ENCODE measurements at places on chromosomes 1 and 21.

DNA sequence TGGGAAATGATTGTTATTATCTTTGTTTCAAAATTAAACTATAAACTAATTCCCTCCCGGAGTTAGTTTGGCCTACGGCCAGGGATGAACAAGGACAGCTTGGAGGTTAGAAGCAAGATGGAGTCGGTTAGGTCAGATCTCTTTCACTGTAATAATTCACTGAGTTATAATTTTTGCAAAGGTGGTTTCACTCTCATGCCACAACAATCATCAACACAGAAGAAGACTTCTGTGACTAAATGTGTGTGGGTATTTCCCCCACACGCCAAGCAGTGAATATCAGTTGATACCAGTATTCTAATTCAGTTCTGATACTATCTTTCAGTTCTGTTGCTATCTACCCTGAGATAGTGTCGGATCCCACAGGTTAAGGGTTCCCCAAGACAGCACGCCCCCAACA lies 215.1 kb downstream of the S1PR1 start:
- no peak for DNase-seq

GRCh38 chr1:208043691-208044181 lies 132.8 kb upstream of the CD34 start:
- no peak for DNase-seq

DNA sequence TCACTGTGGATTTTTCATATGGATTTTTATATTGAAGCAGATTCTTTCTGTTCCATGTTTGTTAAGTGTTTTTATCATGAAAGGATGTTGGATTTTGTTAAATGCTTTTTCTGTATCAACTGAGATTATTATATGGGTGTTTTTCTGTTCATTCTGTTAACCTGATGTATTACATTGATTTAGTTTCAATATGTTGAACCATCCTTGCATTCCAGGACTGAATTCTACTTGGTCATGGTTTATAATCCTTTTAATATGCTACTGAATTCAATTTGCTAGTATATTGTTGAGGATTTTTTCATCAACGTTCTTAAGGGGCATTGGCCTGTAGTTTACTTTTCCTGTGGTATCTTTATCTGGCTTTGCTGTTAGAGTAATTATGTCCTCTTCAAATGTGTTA lies 55.8 kb downstream of the CCDC30 start:
- DNase-seq: no peak

GRCh38 chr21:46411691-46412090 lies 47.0 kb upstream of the DIP2A start:
- DNase-seq: no peak

DNA sequence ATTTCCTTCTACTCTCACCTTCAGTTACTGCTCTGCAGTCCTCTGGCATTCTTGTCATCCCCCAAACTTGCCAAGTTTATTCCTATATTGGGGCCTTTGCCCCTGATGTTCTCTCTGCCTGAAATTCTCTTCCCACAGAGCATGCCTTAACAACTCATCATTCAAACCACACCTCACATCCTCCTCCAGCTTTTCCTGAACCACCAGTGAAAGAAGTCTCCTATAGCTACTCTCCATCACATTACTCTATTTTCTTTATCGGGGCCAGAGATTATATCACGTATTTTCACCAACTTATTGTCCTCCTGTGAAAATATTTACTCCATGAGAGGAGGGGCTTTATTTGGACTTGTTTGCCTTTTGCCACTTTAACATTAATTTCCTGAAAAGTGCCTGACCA lies 32.1 kb downstream of the EXTL2 start:
- no peak for DNase-seq

GRCh38 chr1:45687754-45688740 lies at the start of gene TMEM69:
Gene TMEM69 (plus strand): TSS chr1:45688181. CDS start chr1:45691069, 2,888 bp downstream.
- peak; percentile 90 for DNase-seq

- no peak for DNase-seq
Measured at GRCh38 chr1:230123280-230124185, 56.5 kb downstream of the GALNT2 start.

- DNase-seq: no peak
Measured at GRCh38 chr1:100811808-100812207, 82.8 kb downstream of the EXTL2 start.

GRCh38 chr1:20771780-20772179 lies 15.3 kb downstream of the HP1BP3 start:
- DNase-seq: no peak

DNA sequence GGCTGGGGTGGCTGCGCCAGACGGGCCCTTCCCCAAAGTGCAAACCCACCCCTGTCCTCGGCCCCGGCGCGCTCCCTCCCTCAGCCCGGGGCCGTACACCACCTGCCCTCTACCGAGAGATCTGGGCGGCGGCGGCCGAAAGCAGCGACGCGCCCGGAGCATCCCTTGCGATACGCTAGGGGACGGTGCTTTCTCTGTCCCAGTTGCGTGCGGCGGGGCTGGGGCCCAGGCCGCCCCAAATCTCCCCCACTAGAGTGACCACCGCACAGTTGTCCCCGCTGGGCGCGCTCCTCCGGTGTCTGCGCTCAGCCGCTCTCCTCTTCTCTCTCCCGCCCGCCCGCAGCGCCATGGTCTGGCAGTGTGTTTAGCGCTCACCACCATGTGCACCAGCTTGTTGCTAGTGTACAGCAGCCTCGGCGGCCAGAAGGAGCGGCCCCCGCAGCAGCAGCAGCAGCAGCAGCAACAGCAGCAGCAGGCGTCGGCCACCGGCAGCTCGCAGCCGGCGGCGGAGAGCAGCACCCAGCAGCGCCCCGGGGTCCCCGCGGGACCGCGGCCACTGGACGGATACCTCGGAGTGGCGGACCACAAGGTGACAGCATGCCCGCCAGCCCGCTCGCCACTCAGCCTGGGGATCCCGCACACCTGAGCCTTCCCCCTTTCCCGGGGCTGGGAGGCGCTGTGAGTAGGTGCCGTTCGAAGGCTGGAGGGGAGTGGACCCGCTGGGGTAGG lies 1.0 kb downstream of the ST6GALNAC5 start:
- DNase-seq: peak; percentile 13

- DNase-seq: no peak
Measured at GRCh38 chr1:93678491-93678890, 3.1 kb downstream of the BCAR3 start.

- no peak for DNase-seq
Measured at GRCh38 chr1:211932231-211932932, 101.8 kb upstream of the LPGAT1 start.

DNA sequence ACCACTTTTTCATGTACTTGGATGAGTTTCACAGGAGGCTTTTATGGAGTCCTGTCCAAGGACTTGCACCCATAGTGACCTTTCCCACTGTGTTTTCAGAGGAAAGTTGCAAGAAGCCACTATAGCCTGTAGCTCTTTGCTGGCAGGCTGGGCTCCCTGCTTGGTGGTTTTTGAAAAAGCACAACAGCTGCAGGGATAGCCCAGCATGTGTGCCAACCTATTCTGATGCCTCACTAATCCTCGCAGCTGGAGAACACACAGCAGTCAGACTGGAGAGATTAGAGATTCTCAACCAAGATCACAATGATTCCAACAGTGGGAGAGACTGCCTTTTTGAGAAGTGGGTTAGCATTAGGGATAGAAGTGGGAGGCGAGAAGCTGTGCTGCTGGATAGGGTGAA lies 24.1 kb upstream of the ARHGEF11 start:
- DNase-seq: no peak

DNA sequence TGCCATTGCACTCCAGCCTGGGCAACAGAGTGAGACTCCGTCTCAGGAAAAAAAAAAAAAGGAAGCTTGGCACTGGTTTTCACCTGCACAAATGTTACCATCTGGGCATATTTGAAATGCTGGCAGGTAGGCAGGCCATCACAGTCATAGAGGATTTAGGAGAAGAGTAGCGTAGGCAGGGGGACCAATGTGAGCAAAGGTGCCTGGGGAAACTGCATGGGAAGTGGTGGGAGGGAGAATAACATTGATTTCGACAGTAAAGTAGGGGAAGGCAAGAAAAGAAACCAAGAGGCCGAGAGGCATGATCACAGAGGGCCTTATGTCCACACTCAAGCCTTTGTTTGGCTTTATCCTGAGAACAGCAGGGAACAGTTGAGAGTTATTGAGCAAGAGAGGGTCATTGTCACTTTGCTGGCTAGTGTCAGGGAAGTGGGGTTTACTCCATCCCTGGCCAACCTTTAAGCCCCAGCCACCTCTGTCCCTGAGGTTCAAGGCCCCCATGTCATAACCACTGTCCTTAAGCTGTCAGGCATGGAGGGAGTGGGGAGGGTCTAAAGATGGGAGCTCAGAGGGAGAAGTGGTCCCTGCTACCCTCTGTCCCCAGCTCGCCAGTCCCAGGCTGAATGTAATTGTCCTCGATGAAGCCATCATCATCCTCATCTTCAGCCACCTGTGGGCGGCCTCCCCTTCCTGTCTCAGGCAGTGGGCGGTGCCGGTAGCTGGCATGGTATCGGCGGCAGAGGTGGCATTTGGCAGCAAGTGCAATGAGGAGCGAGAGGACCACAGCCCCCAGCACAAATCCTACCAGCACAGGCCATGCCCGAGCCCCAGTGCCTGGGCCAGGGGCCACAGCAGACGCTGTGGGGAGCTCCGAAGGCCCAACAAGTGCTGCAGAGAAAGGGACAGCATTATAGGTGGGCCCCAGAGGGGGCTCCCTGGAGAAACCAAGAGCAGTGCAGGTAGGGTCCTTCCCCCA lies 2.9 kb downstream of the C1orf210 start:
- no peak for DNase-seq

DNA sequence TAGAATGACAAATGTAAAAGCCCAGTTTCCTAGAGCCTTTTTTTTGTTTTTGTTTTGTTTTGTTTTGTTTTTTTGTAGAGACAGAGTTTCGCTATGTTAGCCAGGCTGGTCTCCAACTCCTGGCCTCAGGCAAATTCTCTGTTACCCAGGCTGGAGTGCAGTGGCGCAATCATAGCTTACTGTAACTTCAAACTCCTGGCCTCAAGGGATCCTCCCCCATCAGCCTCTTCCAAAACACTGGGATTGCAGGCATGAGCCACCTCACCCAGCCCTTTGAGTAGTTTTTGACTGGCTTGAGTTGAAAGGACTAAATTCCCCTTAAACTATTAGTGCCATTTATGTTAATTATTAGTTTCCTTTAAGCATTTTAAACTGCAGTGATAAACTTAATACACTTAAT lies 28.8 kb upstream of the ZBTB18 start:
- DNase-seq: peak; percentile 49

- DNase-seq: no peak
Measured at GRCh38 chr1:224433041-224433691, 1.4 kb downstream of the WDR26 start.

GRCh38 chr21:45522381-45522780 lies 19.9 kb downstream of the SLC19A1 start:
- no peak for DNase-seq

GRCh38 chr1:54812801-54813484 lies 11.8 kb upstream of the TTC22 start:
- no peak for DNase-seq

DNA sequence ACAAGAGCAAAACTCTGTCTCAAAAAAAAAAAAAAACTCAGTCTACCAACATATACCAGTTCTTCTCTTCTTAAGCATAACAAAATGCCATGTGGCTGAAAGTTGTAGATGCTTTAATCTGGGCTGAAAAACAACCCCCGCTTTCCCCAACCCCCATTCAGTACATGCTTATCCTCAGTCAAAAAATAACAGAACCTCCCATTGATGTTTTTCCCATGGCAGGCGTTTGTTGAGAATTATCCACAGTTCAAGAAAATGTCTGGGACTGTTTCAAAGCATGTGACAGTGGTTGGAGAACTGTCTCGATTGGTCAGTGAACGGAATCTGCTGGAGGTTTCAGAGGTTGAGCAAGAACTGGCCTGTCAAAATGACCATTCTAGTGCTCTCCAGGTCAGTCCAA lies 14.9 kb downstream of the VPS45 start:
- peak; percentile 84 for DNase-seq

DNA sequence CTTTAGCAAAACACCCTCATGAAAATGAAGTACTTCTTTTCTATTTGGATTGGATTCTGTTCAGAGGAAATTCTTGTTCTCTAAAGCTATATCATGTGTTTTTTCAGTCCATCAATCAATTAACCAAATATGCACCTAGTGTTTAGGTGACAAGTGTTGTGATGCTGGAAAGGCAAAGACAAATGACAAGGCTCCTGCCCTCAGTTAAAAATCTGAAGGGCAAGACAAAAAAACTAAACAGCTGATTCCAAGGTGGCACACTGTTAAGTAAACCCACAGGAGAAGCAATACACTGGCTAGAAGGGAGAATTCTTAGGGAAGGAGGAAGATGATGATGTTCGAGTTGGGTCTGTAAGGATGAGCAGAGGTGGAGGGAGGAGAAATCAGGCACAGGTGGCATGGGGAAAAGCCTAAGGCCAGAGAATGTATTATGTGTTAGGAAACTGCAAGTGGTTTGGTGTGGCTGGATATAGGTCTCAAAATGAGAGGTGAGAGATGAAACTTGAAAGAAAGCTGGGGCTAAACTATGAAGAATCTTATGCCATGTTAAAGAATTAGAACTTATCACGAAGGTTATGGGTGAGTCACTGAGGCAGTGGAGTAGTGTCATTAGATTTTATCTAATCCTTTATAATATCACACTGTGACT lies 51.8 kb upstream of the GFI1 start:
- DNase-seq: peak; percentile 25

DNA sequence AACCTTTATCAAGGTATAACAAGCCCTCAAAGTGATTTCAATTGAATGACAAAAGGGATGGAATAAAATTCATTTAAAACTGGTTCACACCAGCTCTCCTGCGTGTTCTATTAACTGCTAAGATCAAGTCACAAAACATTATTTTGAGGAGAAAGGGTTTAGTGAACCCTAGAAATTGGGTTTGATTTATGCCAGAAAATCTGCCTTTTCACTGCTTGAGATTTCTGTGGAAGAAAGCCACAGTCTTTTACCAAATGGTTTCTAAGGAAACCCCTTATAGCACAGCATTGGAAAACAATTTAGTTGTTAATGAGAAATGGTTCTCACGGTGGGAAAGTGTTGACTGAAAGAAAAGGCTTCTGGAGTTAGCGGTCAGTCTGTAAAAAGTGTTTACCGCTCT lies 43.6 kb upstream of the DPH5 start:
- DNase-seq: no peak

DNA sequence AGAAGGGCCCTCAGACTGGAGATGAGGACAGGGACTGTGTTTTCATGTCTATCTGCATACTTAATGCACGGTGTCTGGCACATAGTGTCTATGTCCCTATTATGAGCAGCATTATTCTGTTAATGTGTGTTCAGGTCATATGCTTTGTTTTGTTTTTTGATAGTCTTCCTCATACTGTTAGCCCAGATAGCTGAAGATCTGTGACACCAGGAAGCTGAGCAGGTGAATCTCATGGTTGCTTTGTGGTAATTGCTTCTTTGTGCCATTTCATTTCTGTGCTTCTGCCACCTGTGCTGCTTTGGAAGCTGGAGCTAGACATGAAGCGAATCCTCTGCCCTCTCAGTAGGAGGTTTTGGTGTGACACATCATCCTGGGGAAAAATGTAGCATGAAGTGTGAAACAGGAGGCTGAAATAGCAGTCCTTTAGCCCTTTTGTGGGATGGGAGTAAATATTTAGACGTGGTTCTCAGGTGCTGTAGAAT lies 15.8 kb downstream of the SMAP2 start:
- no peak for DNase-seq

All from foreskin melanocyte (primary cell).